ENCODE measurements at places on chromosomes 1 and 21. TPM values are rescaled to one million over a fixed set of nuclear protein-coding genes. Genes with fewer than 3 reads are reported as not detected.

The TMEM269 gene
- total RNA-seq, result 0.30 TPM

The LRRC7 gene
- 19.5 TPM for total RNA-seq

The CA6 gene
- not detected for total RNA-seq

The SMYD2 gene
- 49.1 TPM for total RNA-seq

The SH3D21 gene
- 2.5 TPM for total RNA-seq

The KCNK1 gene
- 10.5 TPM for total RNA-seq

The TRAF5 gene
- total RNA-seq, result 18.8 TPM

The SRSF4 gene
- total RNA-seq, result 36.6 TPM

The RHEX gene
- 0.55 TPM for total RNA-seq

The SCYL3 gene
- 11.6 TPM for total RNA-seq

The MAN1C1 gene
- 18.4 TPM for total RNA-seq

The S100A5 gene
- total RNA-seq, result not detected

The DHRS3 gene
- 160 TPM for total RNA-seq

The UTP11 gene
- 46.6 TPM for total RNA-seq

The SPATA21 gene
- total RNA-seq, result not detected

The IRF6 gene
- 2.8 TPM for total RNA-seq

The GBP1 gene
- total RNA-seq, result 15.2 TPM

The GPR153 gene
- total RNA-seq, result 9.3 TPM

The NPHS2 gene
- total RNA-seq, result not detected

The SUSD4 gene
- total RNA-seq, result 38.4 TPM

The COA7 gene
- total RNA-seq, result 11.5 TPM

The PARP1 gene
- 156 TPM for total RNA-seq

The VASH2 gene
- 10.3 TPM for total RNA-seq

The NIBAN1 gene
- total RNA-seq, result 19.6 TPM

The UBASH3A gene
- 0.06 TPM for total RNA-seq

The LMOD1 gene
- 8.4 TPM for total RNA-seq

The NTMT2 gene
- 0.50 TPM for total RNA-seq

The NPR1 gene
- 6.3 TPM for total RNA-seq

The RNU1-4 gene
- 29,651 TPM for total RNA-seq

The TFAP2E gene
- total RNA-seq, result 0.99 TPM

The IGSF3 gene
- total RNA-seq, result 52.4 TPM

The OR2T35 gene
- total RNA-seq, result not detected

The FMO1 gene
- total RNA-seq, result 47.1 TPM

The NEK2 gene
- 6.9 TPM for total RNA-seq

The REN gene
- total RNA-seq, result not detected

The INSRR gene
- total RNA-seq, result 5.2 TPM

The FNDC10 gene
- total RNA-seq, result 6.0 TPM

The ITLN2 gene
- 0.20 TPM for total RNA-seq

The MCOLN3 gene
- 1.1 TPM for total RNA-seq

The PRKAA2 gene
- total RNA-seq, result 27.4 TPM

The VAV3 gene
- total RNA-seq, result 12.1 TPM

The PTGS2 gene
- total RNA-seq, result 4.3 TPM

The OR2T2 gene
- total RNA-seq, result not detected

The GUCA2B gene
- not detected for total RNA-seq

The COG2 gene
- 30.8 TPM for total RNA-seq

The SPTA1 gene
- total RNA-seq, result 4.7 TPM

The FAAH gene
- 14.3 TPM for total RNA-seq

The PBX1 gene
- total RNA-seq, result 81.7 TPM

The TNFAIP8L2 gene
- 4.5 TPM for total RNA-seq

The AKNAD1 gene
- total RNA-seq, result 0.99 TPM

The ARMH1 gene
- 6.3 TPM for total RNA-seq

The AADACL4 gene
- total RNA-seq, result 0.11 TPM

The TACSTD2 gene
- 0.11 TPM for total RNA-seq

The OR6N1 gene
- total RNA-seq, result not detected

The CAPN8 gene
- 0.17 TPM for total RNA-seq

The DYNLT5 gene
- total RNA-seq, result 36.1 TPM

The PTPRC gene
- total RNA-seq, result 38.4 TPM

The TMEM39B gene
- total RNA-seq, result 7.2 TPM

Measured in spinal cord (tissue), 10 donors.